ENCODE measurements at places on chromosomes 1 and 21.

- peak; percentile 97 for DNase-seq
Measured at GRCh38 chr1:39178541-39179431, 25.7 kb upstream of the MACF1 start.

DNA sequence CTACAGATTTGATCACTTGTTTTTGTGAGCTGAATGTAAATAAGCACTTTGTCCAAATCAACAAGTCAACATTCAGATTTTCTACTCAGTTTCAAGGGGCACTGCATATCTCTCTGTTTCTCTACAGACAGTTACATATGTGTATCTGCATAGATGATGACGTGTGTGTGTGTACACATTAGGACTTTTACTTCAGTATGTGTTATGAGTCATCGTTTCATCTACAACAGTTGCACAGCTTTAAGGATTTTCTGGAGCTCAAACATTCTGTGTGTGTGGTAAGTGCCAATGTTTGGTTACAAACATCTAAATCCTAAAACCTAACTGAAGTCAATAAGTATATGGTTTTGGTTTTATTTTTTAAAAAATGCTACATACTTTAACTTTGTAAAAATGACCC lies 494.5 kb upstream of the PBX1 start:
- DNase-seq = no peak

DNA sequence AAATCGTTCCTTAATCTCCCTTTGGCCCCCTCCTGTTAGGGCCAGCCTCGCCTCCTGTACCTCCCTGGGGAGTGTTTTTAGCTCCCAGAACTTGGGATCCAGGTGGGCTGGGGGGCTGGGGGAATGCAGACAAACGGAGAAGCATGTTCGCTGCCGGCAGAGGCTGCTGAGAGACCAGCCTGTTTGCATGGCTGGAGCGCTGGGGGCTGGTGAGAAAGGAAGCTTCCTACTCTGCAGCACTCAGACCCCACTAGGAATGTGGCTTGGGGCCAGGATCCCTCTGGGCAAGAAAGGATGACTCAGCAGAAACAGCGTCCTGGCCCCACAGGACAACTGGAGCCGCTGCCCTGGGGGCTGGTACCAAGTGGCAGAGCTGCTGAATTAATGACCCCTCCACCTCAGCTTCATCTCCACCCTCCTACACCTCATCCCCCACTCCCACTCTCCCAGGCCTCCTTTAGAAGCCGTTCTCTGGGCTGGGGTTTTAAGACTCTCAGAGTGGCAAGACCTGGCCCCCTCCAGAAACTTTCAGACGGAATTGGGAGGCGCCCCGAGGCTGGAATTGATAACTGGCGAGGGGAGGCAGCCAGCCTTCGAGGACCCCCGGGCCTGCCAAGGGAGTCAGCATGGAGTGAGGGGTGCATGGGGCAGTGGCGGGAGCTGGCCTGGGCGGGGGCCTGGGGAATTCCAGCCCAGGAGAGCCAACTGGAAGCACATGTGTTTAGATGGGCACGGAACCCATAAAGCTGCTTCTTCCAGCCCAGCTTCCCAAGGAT lies 28.5 kb upstream of the EPS8L3 start:
- DNase-seq = peak; percentile 94

DNA sequence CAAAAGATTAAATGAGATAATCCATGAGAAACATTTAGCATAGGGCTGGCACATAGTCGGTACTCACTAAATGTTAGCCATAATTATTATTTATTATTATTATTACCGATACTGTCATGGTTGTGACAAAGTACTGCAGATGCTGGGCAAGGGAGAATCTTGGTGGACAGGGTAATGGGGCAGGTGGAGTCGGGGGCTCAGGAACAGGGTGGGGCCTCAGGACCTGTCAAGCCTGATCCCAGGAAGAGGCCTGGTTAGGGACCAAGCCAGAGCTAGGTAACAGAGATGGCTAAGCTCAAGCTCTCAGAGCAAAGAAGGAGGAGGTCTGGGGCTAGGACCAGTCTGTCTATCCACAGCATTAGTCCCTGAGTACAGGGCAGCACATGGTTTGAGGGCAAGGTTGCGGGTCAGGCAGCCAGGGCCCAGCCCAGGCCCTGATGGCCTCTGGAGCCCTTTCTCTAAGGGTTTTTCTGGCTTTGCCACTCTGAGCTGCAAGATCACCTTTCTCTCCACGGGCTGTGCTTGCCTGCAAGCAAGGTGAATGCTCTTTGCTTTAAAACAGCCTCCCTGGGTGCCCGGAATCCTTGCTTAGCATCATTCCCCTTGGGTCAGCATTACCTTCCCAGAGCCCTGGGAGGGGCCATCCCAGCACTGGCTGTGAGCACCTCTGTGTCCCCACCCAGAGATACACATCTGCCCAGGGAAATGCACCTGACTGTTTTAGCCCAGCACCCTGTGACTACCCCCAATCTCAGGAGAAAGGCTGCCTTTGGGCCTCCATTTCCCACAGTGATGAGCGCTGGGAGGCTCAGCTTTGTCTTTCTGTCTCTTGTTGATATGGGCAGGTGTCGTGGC lies 572.0 kb downstream of the PTPRU start:
- no peak for DNase-seq

GRCh38 chr21:37396855-37397254 lies 30.3 kb downstream of the DYRK1A start:
- DNase-seq = no peak

DNA sequence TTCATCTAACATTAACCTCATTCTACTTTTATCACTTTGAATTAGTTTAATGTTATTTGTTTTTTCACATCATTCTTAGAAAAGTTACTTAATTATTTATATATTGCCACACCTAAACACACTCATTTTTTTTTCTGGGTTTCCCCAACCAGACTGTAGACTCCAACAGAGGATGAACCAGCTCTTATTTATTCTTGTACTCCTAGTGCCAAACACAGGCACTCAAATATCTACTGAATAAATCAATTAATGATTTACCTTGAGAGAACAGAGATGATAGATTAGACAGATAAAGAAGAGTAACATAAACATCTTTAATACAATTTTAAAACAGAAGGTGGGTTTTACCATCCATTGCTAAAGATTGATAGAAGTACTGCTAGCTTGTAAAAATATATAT lies 35.6 kb downstream of the EGLN1 start:
- DNase-seq = no peak

DNA sequence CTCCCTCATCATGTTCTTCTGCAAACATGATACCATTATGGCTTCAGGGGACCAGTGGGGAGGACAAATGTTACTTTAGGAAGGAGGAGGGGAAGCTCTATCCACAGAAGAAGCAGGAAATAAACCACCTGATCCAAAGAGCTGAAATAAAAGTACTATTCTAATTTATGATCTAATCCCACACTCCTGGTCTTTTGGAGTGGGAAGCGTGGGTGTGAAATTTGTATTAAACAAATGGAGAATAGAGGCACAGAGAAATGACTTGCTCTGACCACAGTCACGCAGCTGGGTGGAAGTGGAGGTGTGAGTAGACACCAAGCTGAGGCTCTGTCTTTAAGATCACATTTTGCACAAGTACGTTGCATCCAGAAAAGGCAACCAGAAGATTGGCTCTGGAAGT lies 14.5 kb upstream of the STUM start:
- no peak for DNase-seq

GRCh38 chr1:223775054-223775453 lies 62.7 kb downstream of the CAPN2 start:
- no peak for DNase-seq

- DNase-seq = peak; percentile 57
Measured at GRCh38 chr1:155591770-155592169, 18.2 kb upstream of the MSTO1 start.

DNA sequence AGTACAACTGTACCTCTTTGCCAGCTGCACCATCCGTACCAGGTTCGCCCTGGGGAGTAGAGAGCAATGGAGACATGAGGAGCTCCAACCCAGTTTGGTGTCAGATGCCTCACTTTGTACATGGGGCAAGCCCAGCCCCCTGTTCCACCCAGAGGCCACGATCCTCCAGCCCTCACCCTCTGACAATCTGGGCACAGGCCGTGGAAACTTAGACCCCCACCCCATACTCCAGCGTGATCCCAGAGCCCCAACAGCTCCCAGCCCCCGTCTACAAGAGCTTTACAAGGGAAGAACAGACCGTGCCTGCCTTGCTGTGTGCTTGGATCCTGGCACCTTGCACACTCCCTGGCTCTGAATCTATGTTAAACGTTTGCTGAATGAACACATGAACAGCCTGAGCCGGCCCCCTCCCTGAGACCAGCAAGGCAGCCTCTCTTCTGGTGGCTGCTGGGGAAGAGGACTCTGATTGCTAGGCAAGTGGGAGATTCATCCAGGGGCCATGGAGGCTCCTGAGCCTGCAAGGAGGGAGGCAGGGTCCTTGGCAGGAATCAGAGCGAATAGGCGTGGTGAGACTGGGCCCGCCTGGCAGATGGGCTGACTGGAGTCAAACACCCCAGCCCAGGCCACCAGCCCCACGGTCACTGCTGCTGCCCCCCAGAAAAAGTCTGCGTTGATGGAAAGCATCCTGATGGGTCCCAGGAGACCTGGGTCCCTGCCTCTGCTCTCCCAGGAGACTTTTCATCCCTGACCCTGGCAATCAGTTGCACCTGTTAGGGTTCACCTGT lies 12.5 kb upstream of the PEF1 start:
- DNase-seq = no peak

DNA sequence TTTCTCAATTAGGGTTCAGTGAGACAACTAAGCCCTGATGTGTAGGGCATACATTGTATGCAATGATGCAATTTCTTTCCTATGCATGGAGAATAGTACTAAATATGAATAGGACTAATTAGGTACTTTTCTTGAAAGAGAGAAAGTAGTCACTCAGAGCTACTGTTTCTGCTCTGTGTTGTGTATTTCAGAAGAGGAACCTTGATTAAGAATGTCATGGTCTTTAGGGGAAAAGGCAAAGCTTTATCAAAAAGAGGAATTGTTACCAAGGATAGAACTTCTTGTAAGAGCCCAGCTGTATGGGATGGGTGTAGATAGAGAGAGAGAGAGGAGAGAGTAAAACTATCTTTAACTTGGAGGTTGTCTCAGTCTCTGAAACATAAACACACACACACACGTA lies 49.1 kb downstream of the HLX start:
- no peak for DNase-seq

DNA sequence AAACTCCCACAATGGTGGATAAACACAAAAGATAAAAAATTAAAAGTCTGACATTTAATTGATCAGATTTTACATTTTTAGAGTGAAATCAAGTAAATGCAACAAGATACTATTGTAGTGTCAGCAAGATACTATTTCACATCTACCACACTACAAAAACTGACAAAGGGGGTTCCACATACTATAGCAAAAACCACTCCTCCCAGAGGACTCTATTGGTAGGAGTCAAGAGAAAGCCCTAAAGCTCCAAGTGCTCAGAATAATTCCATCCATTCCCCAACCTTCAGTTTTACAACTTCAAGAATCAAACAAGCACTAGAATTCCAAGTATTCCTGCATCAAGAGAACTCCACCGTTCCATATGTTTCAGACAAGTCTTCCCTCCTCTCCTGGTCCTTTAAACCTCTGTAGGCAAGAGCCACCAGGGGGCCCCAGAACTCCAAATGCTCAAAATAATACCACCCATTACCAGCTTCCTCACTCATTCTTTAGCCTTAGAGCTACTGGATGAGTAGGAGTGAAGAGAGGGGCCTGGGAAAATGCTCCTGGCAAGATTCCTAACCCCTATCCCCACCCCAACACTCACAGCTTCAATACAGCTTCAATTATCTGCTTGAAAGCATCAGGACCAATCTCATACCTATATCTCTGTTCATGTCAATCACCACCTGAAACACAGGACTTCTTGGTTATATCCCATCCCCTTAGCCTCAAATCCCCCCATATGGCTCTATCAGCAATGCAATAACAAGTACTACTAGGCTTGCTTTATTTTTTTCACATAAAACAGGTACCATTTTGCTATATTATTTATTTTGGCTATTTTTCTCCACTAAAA lies 9.9 kb downstream of the TOR1AIP2 start:
- DNase-seq = peak; percentile 39

- DNase-seq = no peak
Measured at GRCh38 chr1:23102289-23102688, 66.4 kb downstream of the LUZP1 start.

GRCh38 chr21:27451116-27451515 lies 484.2 kb upstream of the ADAMTS5 start:
- no peak for DNase-seq

DNA sequence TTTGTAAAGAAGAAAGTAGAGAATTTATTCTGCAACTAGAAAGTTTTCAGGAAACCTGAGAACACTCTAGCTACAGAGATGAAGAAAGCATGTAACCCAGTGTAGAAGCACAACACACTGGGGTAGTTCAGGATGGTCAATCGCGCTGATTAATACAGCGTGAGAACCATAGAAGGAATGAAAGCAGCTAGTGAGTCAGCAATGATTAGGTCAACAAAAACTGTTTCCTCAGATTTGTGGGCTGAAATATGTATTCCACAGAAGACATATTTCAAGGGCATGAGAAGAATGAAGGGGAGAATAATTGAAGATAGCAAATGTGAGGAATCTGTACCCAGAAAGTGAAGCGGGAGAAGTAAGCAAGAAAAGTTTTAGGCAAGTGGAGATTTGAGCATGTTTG lies 97.8 kb upstream of the ADGRL2 start:
- peak; percentile 90 for DNase-seq

GRCh38 chr1:181152892-181153633 lies 64.6 kb downstream of the IER5 start:
- no peak for DNase-seq

DNA sequence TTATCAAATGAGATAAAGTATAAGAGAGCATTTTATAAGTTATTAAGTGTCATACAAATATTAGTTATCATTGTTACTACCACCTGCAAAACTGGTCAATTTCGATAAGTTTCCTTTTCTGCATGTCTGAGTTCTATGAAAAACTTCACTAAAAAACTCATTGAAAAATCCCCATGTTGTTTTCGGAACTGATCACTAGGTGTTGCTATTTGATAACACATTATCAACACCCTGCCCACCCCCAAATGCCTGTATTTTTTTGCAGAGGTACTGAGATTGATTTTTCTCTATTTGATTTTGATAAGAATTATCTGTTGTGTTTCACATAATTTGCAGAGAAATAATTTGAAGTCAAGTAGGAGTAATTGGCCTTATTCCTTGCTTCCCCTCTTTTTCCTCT lies 22.1 kb upstream of the DISP1 start:
- DNase-seq = no peak

- DNase-seq = no peak
Measured at GRCh38 chr1:204834752-204835151, 35.9 kb upstream of the NFASC start.

GRCh38 chr1:5597171-5597850 lies 394.9 kb downstream of the NPHP4 start:
- DNase-seq = no peak

- peak; percentile 5 for DNase-seq
Measured at GRCh38 chr1:186819126-186819525, 9.6 kb upstream of the PLA2G4A start.

DNA sequence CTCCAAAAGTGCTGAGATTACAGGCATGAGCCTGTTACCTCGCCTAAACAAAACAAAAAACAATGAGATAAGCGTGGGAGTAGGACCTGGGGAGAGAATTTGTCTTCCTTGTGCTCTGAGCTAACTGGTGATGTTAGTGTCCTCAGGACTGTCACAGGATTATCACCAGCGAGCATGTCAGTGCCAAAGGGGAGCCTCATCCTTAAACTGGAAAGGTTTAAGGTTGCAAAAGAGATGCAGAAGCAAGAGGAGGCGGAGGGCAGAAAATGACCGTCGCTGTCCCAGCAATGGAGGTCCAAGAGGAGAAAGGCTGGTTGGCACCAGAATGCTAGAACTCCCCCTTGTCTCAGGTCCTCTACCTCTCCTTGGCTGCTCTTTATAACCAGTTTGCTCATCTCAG lies 3.9 kb downstream of the SYPL2 start:
- no peak for DNase-seq
